Upper lobe of left lung (tissue), 6 donors: ENCODE measurements at places on chromosomes 1 and 21. TPM values are rescaled to one million over a fixed set of nuclear protein-coding genes. Genes with fewer than 3 reads are reported as not detected.

Gene ZBED6
- total RNA-seq: 15.8 TPM

Gene OR2L8
- total RNA-seq: not detected

GRCh38 chr1:40690771-40691537 is 550 bp upstream of the NFYC start:
- DNase-seq: no peak
- no peaks in the 10 kb centered on the region for H3K27me3 ChIP-seq
- peaks cover 22% of the 10 kb centered on the region for H3K4me1 ChIP-seq
- H3K4me3 ChIP-seq: peak overlapping the region; percentile 87

Gene PMVK
- 14.1 TPM for total RNA-seq

DNA sequence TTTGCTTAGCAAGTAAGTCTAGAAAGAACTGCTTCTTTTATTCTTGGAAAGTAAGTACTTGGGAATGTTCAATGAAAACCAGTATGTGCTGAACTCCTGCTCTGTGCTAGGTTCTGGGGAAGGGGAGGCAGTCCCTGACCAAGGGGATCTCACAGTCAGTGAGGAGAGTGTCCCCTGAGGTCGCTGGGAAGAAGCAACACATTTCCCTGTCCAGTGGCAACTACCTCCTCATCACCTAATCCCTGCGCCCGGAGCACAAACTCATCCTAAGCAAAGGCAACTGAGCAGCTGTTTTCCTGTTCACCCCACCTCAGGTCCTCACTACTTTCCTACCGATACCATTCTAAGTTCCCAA is 61.7 kb upstream of the ANGPTL1 start:
- peaks cover 10% of the 10 kb centered on the region for H3K4me1 ChIP-seq
- no peaks in the 10 kb centered on the region for H3K27me3 ChIP-seq
- H3K4me3 ChIP-seq: no peak overlapping the region
- no peaks in the 10 kb centered on the region for H3K36me3 ChIP-seq

DNA sequence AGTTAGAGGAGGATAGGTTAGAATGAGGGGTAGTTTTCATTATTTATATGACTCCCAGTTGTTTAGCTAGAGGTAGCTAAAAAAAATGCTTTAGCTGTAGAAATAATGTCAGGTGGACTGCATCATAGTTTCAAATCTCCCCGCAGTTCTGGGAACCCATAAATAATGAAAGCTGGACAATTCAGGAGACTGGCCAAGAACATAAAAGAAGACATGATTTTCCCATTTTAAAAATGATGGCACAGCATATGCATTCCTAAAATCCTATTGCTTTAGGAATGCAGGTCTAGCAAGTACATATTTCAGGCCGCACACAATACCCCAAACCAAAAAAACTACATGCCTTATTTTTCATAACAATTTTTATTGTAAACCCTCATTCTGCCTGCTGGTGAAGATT is 143.3 kb downstream of the CTH start:
- H3K4me1 ChIP-seq: no peaks in the 10 kb centered on the region
- no peak for DNase-seq
- H3K27me3 ChIP-seq: no peaks in the 10 kb centered on the region

DNA sequence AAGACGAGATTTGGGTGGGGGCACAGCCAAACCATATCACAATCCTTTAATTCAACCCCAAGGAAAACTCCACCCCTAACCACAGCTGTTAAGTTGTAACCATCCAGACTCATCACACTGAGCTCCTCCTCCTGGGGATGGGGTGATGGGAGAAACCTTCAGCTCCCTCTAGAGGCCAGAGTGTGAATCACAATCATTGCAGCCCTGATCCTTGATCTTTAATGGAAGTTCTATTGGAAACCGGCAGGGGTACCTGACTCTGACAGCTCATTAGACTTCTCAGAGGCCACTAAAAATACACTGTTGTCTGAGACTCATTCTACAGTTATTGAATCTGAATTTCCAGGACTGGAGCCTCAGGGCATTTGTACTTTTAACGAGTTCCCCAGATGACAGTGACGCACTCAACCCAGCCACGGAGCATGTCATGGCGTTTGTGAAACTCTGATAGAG is 127.2 kb downstream of the IGSF21 start:
- no peaks in the 10 kb centered on the region for H3K27me3 ChIP-seq
- H3K4me3 ChIP-seq: no peak overlapping the region
- H3K27ac ChIP-seq: no peak overlapping the region
- H3K36me3 ChIP-seq: no peaks in the 10 kb centered on the region
- no peaks in the 10 kb centered on the region for H3K4me1 ChIP-seq

- peak overlapping the region; percentile 82 for H3K4me3 ChIP-seq
- H3K4me1 ChIP-seq: peaks cover 39% of the 10 kb centered on the region
- H3K36me3 ChIP-seq: no peaks in the 10 kb centered on the region
- peak; percentile 95 for DNase-seq
- H3K27me3 ChIP-seq: no peaks in the 10 kb centered on the region
- H3K27ac ChIP-seq: peak overlapping the region; percentile 99
These were observed 49.8 kb downstream of the PRDM2 start for GRCh38 chr1:13749543-13750341.

DNA sequence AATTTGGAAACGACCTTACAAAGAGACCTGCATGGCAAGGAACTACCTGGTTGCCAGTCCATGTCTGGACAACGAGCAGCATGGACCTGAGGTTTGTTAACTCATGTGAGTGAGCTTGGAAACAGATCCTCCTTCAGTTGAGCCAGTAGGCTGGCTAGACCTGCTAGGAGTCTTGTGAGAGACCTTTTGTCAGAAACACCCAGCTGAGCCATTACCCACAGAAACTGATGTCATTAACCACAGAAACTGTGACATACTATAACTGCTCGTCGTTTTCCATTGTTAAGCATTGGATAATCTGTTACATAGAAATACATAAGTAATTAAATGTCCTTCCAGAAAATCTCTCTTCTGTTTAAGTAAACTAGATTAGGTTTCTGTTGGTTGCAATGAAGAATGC is 211.1 kb upstream of the C21orf91 start:
- no peak overlapping the region for H3K4me3 ChIP-seq
- no peaks in the 10 kb centered on the region for H3K27me3 ChIP-seq
- H3K36me3 ChIP-seq: no peaks in the 10 kb centered on the region
- H3K4me1 ChIP-seq: no peaks in the 10 kb centered on the region
- H3K27ac ChIP-seq: no peak overlapping the region

DNA sequence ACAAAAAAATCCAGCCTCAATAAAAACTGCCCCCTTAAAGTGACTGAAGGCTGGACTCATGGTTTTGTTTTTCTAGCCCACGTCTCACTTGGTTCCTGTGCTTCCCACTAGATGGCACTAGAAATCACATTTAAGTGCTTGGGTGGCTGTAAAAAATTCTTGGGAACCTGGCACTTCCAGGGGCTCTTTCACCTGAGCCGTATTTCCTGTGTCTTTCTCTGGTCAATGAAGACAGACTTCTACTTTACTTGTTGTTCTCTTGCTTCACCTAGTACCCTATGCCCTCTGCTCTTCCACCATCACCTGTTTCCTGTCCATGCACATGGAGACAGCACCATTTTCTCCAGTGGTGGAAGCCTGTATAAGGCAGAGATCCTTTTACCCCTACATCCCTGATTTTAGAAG is 20.0 kb downstream of the METTL13 start:
- no peak overlapping the region for H3K4me3 ChIP-seq
- H3K4me1 ChIP-seq: no peaks in the 10 kb centered on the region
- H3K36me3 ChIP-seq: peaks cover 10% of the 10 kb centered on the region
- no peak for DNase-seq

GRCh38 chr1:8213676-8214075 is 104.2 kb upstream of the SLC45A1 start:
- H3K36me3 ChIP-seq: no peaks in the 10 kb centered on the region
- H3K4me1 ChIP-seq: peaks cover 47% of the 10 kb centered on the region
- no peaks in the 10 kb centered on the region for H3K27me3 ChIP-seq
- no peak overlapping the region for H3K4me3 ChIP-seq

GRCh38 chr1:164709126-164709525 is 150.1 kb downstream of the PBX1 start:
- H3K27me3 ChIP-seq: no peaks in the 10 kb centered on the region
- no peaks in the 10 kb centered on the region for H3K36me3 ChIP-seq
- peaks cover 31% of the 10 kb centered on the region for H3K4me1 ChIP-seq
- H3K4me3 ChIP-seq: no peak overlapping the region

Gene ELAPOR1
- 25.1 TPM for total RNA-seq

Gene ETV3L
- not detected for total RNA-seq

DNA sequence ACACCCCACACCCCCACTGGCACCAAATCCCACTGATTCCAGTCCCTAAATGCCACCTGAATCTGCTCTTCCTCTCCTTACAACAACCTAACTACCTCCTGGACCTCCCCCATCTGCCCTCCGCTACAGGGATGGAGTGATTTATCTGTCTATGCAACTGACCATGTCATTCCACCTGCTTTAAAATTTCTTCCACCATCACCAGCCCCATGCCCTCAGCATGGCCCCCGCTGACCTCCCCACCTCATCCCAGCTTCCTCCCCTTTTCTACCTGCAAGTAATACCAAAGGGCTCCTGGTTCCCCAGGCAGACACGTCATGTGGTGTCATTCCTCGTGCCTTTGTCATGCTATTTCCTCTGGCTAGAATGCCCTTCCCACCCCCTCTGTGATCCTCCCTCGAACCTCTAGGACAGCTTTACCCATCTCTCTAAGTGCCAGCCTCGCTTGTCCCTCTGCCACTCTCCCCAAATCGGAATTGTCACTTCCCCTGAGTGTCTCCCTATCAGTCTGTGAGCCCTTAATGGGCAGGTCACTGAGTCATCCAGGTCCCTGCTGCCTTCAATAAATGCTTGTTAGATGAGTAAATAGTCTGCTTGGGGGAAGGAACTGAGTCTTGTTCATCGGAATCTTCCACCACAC is 3.7 kb downstream of the GJB4 start:
- H3K36me3 ChIP-seq: no peaks in the 10 kb centered on the region
- H3K4me3 ChIP-seq: no peak overlapping the region
- no peaks in the 10 kb centered on the region for H3K27me3 ChIP-seq
- H3K4me1 ChIP-seq: no peaks in the 10 kb centered on the region

Gene PADI4
- 2.7 TPM for total RNA-seq

GRCh38 chr1:152143150-152143887 is 15.7 kb downstream of the RPTN start:
- H3K4me3 ChIP-seq: no peak overlapping the region
- no peak for DNase-seq
- H3K27me3 ChIP-seq: no peaks in the 10 kb centered on the region
- no peaks in the 10 kb centered on the region for H3K4me1 ChIP-seq
- no peak overlapping the region for H3K27ac ChIP-seq
- H3K36me3 ChIP-seq: no peaks in the 10 kb centered on the region

DNA sequence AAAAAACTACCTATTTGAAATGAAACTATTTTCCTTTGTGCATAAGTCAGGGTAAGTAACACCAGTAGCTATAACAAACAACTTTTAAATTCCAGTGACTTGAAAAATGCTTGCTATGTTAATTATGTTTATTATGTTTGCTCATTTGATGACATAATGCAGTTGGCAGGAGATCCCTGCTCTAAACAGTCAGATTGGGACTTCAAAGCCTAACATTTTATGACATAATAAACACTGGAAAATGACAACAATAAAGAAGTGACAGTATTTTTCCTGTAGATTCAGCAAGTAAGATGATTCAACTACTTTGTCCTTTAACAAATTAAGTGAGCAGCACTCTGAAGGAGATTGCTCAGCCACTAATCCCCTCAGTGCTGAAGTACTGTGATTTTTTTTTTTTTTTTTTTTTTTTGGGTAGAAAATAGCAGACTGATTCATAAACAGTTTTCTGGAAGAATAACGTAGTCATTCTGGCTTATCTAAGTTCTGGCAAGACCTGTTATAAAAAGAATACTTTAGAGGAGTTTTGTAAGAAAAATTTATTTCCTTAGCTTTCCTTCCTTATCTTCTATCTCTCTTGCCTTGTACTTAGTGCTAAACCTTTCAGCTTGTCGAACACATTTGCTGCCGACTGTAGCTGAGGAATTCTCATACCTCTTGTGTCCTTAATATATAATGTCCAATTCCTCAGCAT is 207.2 kb downstream of the PTGER3 start:
- DNase-seq: no peak
- H3K4me1 ChIP-seq: no peaks in the 10 kb centered on the region
- no peaks in the 10 kb centered on the region for H3K27me3 ChIP-seq
- H3K36me3 ChIP-seq: no peaks in the 10 kb centered on the region
- no peak overlapping the region for H3K4me3 ChIP-seq

DNA sequence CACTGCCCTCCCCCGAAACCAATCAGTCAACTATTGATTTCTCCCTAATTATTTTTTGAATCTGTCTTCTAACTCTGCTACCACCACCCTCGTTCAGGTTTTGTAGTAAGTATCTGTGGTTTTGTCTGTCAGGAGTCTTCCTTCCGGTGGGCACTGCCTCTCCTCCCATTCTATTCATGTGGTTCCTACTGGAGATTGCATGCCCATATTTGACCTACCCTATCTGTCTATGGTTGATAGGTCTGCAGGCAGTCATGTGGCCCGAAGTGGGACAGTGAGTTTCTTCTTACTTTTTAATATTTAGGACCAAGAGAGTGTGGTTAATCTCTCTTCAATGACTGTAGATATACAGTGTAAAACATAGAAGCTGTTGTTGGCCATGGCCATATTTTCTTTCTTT is 17.8 kb upstream of the MAST2 start:
- H3K27me3 ChIP-seq: no peaks in the 10 kb centered on the region
- H3K27ac ChIP-seq: no peak overlapping the region
- no peaks in the 10 kb centered on the region for H3K4me1 ChIP-seq
- no peak overlapping the region for H3K4me3 ChIP-seq

Gene GNAT2
- total RNA-seq: 0.46 TPM

DNA sequence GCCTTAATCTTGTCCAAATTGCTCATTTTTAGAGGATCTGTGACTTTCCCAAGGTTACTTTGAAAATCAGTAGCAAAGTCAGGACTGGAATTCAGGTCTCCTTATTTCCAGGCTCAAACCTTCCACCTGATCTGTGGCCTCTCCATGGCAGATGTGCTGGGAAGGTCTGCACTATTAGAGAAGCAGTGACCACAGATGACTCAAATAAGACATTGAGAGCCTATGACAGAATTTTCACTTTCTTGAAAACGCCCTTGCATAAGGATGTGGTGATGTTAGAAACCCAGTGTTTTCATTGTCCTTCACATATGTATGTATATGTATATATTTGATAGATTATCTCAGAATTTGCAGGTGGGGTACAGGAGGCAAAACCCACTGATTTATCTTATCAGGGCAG is 45.3 kb downstream of the TTC39A start:
- no peak overlapping the region for H3K4me3 ChIP-seq
- no peak for DNase-seq
- H3K36me3 ChIP-seq: no peaks in the 10 kb centered on the region
- H3K27ac ChIP-seq: no peak overlapping the region
- H3K27me3 ChIP-seq: no peaks in the 10 kb centered on the region

Gene NEXN
- 60.8 TPM for total RNA-seq
